ENCODE measurements at places on chromosomes 7 and 10.

DNA sequence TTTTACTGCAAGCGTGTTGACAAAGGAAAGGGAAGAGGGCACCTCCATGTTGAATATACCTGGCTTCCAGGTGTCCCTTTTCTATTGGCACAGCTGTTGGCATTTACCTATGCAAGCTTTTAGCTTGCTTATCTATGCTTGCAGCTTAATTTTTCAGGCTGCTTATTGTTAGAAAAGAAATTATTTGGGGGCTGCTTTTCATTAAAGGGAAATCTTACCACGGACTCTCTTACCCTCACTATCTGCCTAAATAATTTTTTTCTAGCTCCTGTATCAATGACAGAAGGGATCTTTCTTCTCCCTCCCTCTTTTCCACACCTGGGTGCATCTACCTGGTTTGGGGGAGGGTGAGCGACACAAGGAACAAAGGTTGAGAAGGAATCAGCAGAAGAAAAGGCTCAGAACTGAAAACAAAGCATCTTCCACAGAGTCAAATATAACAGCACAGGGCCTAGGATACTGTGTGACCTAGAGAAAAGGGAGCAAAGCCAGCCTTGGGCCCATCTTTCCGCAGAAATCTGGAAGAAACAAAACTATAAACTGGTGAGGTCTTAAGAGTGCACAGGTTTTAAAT, 15.2 kb upstream of the GJC3 start:
- DNase-seq = no peak

DNA sequence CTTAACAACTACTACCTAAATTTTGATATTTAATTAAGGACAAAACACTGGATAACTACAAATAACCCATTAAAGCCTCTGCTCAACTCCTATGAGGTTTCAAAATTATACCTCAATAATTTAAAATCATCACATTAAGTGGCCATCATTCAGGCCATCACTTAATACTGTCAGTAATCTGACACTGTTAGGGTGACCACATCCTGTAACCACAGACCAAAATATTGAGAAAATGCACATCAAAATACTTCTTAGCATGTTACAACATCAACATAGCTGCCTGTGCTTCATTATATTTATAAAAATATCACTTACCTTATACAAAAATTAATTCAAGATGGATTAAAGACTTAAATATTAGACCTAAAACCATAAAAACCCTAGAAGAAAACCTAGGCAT, 23.3 kb downstream of the SEM1 start:
- no peak for DNase-seq

DNA sequence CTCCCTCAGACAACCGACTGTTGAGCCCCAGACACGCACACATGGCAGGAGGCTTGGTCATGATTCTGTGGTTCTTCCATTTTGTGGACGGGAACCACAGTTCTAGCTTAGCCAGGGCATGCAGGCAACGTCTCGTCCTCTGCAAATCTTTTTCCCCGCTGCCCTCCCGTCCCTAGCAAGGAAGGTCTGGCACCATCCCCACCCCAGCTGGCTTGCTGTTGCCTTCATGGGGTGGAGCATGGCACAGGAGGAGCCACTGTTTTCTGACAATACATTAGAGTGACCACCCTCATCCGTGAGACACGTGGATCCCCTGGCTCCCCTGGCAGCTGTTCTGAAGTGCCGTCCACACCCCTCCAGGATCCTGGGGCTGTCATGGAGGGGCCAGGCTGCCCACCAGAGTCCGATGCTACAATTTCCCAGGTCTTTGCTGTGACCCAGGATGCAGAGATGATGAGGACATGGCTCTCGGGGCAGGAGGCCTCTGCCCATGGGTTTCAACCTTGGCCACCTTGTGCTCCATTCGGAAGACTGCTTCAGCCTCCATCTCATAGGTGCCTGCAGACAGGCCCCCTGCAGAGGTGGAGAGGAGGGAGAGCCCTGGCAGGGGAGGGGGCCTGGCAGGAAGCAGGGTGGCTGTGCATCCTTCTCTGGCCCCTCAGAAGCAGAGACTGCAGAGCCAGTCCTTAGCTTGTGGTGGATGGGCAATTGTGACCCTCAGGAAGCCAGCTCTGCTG, 233.6 kb downstream of the GLRX3 start:
- no peak for DNase-seq

GRCh38 chr7:139680676-139681462, 96.9 kb downstream of the HIPK2 start:
- peak; percentile 90 for DNase-seq

DNA sequence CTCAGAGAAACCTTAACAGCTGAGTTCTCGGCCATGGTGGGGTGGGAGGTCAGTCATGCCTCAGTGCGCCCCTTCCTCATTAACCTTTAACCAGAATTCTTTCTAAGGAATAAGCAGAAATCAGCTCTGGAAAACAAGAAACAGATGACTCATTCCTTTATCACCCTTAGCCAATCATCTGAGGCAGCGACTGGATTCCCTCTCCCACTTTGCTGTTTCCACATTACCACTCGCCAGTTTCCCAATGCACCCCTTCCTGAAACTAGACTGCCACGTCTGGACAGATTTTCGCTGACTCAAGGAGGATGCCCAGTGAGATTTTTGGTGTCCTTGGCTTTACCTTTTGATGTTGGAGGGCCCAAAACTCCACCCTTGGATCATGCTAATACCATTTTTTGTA, 223.8 kb downstream of the PLXDC2 start:
- no peak for DNase-seq

GRCh38 chr10:62048470-62048869, 147.0 kb downstream of the ARID5B start:
- DNase-seq = no peak

DNA sequence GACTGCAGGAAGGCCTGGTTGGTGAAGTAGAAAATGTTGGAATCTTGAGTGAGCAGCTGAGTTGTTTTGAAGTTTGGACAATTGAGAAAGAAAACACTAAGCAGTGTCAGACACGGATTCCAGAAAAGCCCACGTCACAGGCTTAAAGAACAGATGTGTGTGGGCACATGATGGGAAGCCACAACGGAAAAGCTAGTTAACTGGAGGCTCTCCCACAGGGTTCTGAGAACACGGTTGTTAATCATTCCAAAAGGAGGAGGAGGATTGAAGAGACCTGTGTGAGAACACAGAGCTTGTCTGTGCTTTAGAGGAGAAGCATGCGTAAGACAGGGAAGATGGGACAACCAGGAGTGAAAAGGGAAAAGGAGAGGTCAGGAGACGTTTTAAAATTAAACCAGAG, 42.6 kb downstream of the SHH start:
- no peak for DNase-seq

DNA sequence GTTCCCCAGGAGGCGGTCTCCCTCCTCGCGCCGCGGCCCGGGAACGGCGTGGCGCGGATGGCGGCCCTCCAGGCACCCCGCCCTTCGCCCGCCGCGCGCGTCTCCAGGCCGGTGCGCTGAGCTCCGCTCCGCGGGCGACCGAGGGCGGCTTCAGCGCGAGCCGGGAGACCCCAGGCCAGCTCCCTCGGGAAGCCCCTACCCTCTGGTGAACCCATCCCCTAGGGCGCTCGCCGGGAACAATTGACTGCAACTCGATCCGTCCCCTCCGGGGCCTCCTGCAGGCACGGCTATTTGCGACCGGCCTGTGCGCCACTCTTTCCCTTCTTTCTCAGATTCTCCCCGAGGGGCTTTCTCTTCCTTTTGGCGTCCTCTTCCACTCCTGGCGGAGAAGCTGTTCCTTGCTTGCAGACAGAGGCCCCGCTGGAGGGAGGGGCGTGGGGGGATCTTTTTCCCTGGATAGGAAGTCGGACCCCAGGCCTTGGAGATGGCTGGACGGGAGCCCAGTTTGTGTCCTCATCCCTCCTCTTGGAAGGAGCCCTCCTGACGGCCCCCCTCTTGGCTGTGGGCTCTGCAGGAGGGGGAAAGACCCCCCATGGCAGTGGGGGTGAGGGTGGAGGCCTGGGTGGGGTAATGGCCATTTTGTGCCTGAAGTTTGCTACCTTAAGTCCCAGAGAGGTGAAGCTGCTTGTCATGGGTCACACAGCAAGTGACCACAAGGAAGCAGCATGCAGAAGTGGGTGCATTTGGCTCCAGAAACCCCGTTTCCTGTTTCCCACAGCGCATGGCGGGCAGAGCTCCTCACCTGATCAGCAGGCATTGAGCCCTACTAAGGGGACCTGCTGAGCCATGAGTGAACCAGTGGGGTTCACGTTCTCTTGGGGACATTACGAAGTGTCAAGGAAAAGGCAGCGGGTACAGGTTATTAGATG, 171.2 kb upstream of the TNRC18 start:
- DNase-seq = peak; percentile 57

DNA sequence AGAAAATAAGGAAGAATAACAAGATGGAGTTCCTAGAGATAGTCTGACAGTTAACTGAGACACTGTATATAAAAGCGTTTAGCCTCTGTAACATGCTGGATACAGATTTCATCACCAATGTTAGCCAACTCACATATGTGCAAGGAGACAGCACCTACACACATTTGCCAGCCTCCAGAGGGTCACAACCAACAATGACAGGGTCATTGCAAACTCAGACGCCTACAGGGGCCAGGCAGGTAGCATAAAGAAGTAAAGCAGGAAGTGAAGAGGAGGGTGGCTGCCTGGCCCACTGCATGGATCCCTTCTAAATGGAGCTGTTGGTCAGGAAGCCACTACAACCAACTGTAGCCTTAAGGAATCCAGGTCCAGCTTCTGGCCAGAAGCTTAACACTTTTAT, 50.4 kb downstream of the NRAP start:
- DNase-seq = no peak

DNA sequence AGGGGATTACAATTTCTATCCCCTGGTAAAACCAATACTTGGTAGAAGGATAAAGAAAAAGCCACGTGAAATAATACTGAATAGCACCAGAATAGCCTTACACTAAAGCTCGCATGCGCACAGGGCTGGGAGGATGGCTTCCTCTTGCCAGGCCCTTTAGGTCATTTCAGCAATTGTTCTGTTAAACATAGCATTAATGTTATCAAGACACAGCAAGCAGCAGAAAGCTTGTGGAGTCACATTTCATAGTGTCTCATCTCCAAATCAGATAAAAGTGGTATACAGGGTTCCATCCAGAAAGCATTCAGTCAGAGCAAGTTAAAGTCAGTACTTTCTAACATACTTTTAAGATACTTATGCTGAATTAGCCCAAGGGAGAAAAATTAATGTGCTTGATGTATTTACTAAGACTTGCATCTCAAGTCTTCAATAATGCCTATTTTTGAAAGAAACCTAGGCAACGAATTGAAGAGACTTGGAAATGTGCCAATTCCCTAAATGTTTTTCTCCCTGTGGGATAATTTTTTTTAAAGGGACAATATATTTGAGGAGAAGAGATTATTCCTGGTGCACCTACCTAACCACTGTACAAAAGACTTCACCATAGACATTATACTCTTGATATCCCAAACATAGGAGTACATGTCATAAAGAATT, 14.3 kb upstream of the NPM3 start:
- no peak for DNase-seq

- DNase-seq = no peak
Measured at GRCh38 chr10:32937911-32938424, 20.1 kb downstream of the ITGB1 start.

DNA sequence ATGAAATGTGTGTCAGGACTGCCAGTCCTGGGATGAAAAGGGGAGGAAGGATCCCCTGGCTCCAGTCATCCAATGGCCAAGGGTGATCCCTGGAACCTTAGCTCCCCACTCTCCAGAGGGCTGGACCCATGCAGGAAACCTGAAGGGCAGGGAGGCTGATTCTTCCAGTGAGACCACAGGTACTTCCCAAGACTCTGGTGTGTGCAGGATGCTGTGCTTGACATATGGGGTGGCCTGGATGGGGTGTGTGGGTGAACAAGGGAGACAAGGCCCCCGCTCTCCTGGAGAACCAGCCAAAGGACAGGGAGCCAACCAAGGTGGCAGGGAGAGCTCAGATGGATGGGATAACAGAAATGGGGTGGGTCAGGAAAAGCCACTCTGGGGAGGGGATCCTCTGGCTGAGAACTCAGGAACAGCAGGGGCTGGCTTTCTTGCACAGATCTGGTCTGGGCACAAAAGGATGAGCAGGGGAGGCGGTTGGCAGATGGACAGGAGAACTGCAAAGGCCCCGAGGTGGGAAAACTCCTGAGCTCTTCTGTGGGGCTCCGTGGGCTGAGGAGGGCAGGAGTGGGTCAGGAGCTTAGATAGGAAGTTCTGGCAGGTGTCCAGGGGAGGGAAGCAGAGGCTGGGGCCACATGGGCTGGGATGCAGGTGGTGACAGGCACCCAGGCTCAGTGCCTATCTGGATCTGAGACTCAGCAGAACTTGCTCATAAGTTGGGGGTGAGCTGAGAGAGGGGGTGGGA, 100.6 kb downstream of the ARHGAP22 start:
- no peak for DNase-seq

- no peak for DNase-seq
Measured at GRCh38 chr7:92636018-92636560, 45.9 kb upstream of the FAM133B start.

DNA sequence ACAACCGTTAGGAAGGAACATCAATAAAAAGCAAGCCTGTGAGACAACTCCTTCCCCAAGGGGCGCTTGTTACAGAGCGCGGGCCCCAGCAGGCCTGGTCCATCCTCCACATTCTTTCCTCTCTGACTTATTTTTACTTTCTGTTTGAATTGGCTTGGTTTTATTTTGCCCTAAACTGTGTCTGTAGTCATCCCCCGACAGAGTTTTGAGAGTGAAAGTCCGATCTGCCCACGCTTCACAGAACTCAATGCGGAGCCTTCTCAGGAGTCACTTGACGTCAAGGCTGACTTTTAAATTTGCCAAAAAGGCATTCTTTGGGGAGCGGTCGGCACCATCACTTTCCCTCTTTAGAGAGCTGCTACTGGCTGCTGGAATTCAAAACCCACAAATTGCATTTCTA, 150.1 kb upstream of the KLF6 start:
- no peak for DNase-seq

DNA sequence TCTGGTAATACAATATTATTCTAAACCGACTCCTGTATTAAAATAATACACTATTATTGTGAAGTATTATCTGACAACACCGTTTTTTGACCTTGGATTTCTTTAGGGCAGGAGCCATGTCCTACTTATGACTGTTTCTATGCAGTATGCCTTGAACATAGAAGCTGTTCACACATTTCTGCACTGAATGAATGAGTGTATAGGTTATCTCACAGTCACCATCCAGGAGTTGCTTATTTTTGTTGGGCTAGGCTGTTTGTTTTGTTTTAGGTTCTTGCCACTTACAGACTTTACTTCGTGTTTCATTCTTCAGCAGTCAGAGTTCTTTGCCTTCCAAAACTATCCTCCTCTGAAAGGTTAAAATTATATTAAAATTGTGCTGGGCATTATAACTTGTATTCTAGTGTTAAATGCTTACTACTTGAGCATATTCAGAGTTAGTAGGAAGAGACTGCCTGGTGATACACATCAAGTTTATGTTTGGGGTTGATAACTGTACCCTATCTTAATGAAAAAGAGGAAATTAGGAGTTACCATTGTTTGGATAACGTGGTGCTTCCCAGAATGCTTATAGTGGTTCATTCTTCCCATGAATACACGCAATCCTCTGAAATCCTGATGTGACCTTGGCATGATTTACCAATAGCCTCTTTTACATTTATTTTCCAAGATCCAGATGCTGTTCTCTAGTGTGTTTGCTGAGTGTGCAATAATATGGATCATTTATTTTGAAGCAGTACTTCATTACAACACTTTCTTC, 1.7 kb downstream of the RALA start:
- no peak for DNase-seq

- DNase-seq = no peak
Measured at GRCh38 chr10:128310971-128311658, 184.9 kb upstream of the MKI67 start.

Data from A549 (cell line).